ENCODE measurements at places on chromosomes 6 and 20.

DNA sequence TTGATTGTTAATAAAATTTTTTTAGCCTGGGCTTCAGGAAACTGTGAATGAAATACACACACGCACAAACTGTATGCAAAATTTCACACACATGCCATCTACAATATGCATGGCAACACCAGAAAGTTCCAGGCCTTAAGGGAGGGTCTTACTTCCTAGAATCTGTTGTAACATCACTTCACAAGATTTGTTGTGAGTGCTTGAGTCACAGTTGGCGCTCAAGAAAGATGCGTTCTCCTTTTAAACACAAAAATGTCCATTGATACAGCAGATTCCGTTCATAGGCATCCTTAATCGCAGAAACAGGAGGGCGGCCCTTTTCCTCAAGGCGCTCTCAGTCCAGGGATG, 485 bp upstream of the RTF2 start:
- DNase-seq: no peak

GRCh38 chr6:125019918-125020317, 57.7 kb downstream of the RNF217 start:
- DNase-seq: peak; percentile 16

GRCh38 chr6:19632786-19633185, 204.4 kb upstream of the ID4 start:
- no peak for DNase-seq

GRCh38 chr20:1327241-1327653, 1.7 kb downstream of the SDCBP2 start:
- DNase-seq: no peak

DNA sequence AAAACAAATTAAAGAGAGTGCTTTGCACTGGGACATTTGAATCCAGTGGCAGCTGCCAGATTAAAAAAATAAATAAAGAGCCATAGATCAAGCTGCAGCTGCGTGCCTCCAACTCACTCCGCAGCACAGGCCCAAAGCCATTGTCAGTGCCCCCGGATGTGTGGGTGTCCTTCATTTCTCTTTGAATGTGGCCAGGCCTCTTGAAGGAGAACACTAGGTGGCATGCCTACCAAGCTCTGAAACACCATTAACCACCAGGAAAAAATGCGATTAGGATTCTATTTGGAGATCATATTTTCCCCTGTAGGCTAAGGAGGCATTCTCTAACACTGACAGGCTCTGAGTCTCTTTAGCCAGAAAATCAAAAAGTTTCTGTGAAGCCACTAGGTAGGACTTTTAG, 549.8 kb downstream of the PRKN start:
- DNase-seq: peak; percentile 17

- no peak for DNase-seq
Measured at GRCh38 chr6:169975286-169975685, 223.9 kb downstream of the ERMARD start.
